ENCODE measurements at places on chromosomes 11 and 22.
A peak's percentile ranks its signal among the peaks of the same experiment; 100 is the strongest.

DNA sequence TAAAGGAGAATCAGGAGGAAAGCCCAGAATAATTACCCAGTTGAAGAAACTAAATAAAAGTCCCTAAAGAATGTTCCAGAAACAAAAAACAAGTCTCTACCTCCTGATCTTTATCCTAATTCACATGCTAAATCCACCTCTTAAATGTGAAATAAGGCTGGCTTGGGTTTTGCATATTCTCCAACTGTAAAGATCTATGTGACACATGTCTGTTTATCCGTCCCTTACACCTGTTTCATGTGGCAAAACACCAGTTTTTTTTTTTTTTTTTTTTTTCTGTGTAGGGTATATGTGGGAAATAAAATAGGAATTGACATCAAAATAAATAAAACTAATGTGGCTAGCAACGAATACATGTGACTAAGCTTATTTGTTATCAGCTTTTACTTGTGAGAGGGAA, 70.5 kb downstream of the NARS2 start:
- no peak for DNase-seq

DNA sequence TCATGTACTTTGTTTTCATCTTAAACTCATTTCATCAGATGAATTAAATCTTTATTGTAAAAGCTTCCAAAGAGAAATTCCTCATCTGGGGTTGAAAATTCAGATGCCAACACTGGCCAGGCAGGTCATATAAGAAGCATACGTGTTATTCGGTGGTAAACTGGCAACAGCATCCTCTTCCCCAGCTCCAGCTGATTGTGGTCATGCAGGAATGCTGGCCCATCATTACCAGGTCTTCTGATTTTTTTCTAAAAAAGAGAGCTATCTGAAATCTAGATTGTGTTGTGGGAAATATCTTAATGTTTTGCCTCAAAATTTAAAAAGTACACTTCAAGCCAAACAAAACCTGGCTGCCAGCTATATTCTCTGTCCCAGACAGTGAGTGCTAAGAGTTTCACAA, 53.6 kb downstream of the ARFGAP2 start:
- DNase-seq, result no peak

DNA sequence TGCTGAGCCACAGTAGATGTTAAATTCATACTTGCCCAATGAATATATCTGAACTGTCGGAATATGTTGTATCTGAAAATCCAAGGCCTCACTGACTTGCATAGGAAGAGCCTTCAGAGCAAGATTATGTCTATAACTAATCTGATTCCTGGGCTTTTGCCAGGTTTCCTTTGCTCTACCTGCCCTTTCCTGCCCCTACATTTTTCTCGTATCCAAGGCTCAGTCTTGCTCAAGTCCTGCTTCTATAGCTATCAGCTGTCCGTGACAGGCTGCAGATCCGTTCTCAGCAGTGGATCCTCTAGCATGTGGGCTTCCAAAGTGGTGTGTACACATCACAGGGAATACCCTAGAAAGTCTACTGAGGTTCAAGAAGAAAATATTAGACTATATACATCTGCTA, 18.8 kb upstream of the USP47 start:
- no peak for DNase-seq

DNA sequence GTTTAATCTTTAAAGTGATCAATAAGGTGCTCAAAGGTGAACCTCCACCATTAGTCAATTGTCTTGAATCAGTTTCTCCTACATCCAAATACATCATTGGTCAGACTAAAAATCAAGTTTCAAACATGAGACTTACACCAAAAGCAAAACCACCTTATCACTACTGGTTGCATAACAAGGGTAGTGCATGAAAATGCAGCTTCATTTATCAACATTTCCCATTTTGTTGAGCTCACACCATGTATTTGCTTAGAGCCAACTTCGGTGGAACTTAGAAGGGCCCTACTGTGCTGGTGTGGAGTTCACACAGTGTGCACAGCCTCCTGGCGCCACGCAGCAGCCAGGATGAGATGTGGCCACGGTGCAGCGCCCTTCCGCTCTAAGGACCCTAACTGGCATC, 23.1 kb upstream of the PHLDA2 start:
- DNase-seq, result no peak

DNA sequence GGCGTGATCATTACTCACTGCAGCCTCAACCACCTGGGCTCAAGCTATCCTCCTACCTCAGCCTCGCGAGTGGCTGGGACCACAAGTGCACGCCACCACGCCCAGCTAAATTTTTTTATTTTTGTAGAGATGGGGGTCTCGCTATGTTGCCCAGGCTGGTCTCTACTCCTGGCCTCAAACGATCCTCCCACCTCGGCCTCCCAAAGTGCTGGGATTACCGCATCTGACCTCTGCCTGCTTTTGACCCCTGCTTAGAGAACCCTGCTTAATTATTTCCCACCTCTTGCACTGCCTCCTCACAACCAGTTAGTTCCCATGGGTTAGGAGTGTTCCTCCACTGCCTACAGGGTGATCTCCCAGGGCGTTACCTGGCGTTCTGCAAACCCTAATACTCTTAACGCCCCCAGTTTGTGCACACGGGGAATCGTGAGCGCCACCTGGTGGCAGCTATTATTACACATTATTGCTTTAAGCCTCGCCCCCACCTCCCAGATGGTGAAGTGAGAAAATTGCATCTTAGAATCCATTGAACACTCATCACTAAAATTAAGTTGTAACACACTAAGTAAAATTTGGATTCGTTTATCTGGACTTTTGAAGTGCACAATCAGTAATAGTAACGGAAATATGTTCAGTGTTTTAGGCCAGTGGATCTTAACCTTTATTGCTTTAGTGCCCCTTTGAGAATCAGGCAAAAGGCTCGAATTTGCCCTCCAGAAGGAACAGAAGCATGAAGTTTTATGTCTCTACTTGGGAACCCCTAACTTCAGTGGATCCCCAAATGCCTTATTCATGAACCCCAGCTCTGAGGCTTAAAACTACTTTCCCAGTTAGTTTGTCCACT, 61.4 kb upstream of the ASPHD2 start:
- no peak for DNase-seq

DNA sequence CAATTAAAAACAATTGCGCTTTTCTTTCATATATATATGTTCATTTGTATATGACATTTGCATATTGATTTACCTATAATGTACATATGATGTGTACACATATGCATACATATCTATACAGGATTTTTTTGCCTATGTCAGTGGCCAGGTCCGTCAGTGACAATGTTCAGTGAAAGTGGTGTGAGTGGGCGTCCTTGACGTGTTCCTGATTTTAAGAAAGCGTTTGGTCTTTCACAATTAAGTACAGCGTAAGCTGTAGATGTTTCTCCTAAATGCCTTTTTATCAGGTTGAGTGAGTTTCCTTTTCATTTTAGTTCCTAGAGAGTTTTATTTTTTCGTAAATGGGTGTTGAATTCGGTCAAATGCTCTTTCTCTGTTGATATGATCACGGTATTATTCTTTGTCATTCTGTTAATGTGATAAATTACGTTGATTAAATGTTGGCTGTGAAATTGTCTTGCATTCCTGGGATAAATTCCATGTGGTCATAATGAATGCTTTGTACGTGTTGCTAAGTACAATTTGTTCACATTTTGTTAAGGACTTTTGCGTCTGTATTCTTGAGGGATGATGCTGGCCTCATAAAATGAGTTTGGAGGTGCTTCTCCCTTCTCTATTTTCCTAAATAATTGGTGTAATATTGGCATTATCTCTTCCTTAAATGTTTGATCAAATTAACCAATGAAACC, 10.6 kb upstream of the GNB1L start:
- DNase-seq, result no peak

- DNase-seq, result peak; percentile 25
Measured at GRCh38 chr11:58513747-58514367, 6.0 kb upstream of the OR5B21 start.

DNA sequence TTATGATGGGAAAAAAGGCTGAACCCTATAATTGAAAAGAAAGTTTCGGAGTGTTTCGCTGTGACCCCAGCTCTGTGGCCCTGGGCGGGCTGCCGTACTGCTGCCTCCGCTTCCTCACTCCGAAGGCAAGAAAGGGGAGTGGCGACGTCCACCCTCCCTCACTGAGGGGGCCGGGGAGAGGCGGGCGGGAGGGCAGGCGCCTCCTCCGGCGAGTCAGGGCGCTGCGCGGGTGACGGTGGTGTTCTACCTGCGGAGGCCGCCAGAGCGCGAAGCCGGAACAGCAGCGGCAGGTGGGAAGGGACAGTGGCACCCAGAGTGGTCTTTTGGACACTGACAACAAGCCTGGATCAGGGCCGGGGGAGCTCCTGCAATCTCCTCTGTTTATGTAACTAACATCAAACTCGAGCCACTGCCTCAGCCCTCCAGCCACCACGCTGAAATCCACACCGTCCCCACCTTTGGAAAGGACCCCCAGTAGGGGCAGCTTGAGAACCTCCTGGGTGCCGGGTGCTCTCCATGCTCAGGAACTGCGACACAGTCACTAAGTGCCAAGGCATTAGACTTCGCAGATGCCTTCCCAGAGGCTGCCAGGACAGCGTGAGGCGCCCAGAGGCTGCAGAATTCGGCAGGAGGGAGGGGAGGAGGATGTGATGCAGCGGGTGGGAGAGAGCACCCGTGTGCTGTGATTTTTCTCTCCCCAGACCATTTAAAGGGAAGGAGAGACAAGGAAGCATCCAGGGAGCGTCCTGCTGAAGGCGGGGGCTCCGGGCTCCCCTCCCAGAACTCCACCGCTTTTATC, 25.5 kb downstream of the BID start:
- no peak for DNase-seq

DNA sequence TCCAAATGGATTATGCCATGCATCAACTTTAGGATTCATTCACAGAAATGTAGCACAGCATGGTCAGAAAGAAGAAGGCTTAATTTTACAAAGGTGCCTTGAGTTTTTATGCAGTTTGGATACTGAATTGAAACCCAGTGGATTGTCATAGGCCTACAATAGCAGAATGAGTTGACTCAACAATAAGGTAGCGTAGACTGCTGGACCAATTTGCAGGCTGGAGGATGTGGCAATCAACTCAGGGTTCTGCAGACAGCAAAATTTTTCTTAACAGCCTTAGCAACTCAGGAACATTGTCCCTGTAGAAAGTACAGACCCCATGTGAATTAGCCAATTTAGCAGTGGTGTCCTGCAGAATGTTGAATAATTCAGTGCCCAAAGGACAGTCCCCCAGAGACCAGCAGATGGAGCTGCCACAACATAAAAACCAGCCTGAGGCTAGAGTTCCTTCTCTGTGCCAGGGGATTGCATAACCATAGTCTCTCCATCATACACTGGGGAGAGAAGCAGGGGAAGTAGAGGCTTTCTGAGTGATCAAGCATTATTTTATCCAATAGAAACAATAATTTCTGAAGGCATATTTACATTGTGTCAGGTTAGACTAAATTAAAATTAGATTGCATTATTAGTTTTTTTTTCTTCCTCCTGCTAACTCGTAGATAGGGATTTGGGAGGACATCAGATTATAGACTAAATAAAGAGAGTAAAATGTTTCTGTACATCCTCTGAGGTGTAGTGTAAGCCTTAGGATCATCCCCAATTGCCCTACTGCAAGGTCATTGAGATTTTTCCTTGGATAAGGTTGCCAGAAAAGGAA, 20.3 kb upstream of the MRPL17 start:
- no peak for DNase-seq

- DNase-seq, result no peak
Measured at GRCh38 chr22:40597526-40598430, 38.7 kb downstream of the MRTFA start.

DNA sequence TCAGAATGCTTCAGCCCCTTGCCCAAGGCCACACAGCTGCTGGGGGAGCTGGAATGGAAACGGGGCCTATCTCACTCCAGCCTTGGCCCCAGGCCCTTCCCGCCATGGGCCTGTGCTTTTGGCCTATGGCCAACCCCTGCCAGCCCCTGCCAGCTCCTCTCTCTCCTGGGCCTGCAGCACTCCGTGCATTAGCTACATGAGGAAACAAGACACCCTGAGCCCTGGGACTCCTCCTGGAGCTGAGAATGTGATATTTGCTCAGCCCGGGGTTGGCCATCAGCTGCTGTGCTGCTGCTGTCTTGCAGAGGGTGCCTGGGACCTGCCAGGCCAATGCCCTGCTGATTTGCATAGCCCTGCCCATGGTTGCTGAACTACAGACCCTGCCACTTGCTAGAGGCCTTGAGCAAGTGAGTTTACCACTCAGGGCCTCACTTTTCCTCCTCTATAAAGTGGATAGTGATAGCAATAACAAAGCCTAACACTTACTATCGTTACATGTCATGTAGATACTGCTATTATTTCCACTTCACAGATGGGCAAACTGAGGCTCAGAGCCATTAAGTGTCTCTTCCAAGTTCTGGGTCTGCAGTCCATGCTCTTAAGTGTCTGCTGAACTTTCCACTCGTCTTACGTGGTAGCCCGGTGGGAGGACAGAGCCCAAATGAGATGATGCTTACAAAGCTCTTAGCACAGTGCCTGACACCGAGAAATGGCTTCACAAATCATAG, 99.6 kb downstream of the KIAA1671 start:
- no peak for DNase-seq

DNA sequence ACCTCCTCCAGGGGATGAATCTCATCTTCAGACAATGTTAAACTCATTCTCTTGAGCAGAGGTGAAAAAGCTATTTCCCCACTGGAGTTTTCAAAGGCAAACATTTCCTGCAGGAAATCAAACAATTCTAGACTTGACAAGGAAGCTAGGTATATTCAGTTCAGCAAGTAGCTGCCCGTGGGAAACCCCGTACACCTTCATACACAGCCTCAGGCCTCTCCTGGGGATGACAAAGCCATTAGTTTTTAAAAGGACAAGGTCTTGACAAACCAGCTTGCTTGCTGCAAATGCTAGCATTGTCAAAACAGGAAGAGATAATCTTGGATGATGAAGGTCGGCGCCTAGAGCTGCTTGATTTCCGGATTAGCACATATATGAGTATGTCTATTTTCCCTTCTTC, 1630.8 kb upstream of the TENM4 start:
- DNase-seq, result no peak

GRCh38 chr11:12411806-12412727, 34.7 kb downstream of the PARVA start:
- no peak for DNase-seq

- no peak for DNase-seq
Measured at GRCh38 chr22:43401233-43401632, 10.6 kb upstream of the MPPED1 start.

- DNase-seq, result no peak
Measured at GRCh38 chr11:124977006-124977405, 23.0 kb downstream of the CCDC15 start.

Measured in GOT3 (cell line).